ENCODE measurements at places on chromosomes 4 and X.

GRCh38 chrX:123860983-123861382 is 1.1 kb downstream of the XIAP start:
- DNase-seq: no peak

- no peak for DNase-seq
Observed at GRCh38 chrX:108511721-108512120, 72.1 kb downstream of the COL4A5 start.

- DNase-seq: peak; percentile 47
Observed at GRCh38 chr4:23373261-23373660, 516.6 kb downstream of the PPARGC1A start.

DNA sequence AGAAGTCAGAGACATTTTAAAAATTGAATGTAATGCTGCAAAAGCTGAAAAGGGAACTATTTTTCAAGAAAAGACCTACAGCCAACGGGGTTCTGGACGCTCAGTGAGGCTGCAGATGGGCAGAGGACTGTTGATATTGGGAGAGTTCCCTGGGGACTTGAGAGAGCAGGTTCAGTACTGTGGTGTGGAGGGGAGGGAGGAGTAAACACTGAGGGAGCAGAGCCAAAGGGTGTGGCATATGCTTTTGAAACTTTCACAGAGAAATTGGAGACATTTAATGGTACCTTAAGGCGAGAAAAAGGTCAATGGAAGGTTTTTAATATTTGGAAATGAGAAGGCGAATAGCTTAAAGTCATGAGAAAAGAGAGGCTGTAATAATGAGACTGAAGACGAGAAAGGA is 62.2 kb upstream of the GPM6A start:
- DNase-seq: no peak

DNA sequence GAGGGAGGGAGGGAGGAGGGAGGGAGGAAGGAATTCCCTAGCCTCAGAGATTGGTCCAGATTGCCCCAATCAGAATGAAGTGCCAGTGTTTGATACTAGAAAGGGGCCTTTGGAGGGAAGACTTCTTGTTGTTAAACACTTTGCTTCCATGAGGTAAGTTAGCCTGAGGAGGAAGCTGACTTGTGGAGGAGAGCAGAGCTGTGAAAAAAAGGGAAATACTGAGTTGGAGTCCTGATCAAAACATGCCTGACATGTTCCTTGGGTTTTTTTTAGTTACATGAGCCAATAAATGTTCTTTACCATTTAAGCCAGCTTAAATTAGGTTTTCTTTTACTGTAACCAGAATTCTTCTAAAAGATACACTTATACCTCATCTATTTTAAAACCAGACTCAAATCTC is 57.6 kb downstream of the GSX2 start:
- no peak for DNase-seq

DNA sequence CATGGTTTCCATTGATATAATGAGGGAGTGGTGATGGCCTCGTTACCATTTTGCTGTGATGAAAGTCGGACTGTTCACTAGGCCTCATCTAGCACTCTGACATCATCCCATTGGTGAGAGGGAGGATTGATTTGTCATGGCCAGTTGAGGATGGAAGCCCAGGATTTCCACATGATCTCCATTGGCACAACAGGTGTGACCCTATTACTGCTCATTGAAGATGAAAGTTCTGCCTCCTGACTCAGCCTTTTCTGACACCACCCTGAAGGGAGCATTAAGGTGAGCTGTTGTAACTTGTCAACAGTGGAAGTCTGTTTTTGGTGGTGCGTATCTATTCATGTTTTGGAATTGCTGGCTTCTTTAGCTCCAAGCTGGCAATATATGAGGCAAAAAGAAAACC is 144.2 kb downstream of the PABPC4L start:
- no peak for DNase-seq

GRCh38 chrX:31179203-31179602 is 107.4 kb upstream of the FTHL17 start:
- no peak for DNase-seq

- no peak for DNase-seq
Observed at GRCh38 chrX:18537068-18537467, 111.7 kb downstream of the CDKL5 start.

DNA sequence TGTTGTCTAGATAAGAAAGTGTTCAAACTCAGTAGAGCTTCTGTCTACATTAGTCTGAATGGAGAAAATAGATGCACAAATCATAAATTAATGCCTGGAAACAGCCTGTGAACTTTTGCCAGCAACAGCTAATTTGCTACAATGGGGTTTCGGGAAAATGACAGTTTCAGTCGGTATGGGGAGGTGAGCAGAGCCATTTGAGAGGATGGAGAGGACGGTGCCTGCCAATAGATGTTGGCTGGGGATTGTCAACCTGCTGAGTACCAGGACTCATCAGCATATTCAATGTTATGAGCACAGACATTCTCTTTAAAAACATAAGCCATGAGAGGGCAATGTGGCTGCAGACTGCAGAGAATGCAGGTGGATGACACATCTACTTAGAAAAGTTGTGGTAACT is 230.3 kb upstream of the PCDH18 start:
- DNase-seq: no peak

GRCh38 chrX:24643116-24643515 is 4.0 kb downstream of the PCYT1B start:
- no peak for DNase-seq

- DNase-seq: no peak
Observed at GRCh38 chrX:124127496-124127895, 166.0 kb downstream of the STAG2 start.

DNA sequence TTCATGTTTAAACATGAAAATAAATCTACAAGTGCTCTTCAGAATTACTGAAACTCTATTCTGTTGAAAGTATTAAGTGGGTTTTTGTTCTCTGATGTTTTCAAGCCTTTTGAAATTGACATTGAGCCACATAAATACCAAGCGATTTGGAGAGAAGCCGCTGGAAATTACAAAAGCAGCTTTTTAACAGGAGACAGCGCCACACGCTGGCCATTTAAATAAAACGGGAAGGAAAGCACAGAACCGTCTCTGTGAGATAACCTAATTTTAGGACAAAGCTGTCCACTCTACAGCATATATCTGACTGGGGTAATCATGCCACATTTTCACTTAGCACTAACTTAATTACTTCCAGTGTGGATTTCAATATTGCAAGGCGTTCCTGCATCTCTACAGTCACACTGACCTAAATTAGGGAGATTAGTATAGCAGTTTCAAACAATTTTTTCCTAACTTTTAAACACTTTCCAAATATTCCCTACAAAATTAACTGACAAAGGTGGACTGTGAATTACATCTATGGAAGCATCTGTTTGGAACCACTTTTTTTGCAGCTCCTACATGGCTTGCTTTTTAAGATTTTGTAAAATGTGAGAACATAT is 6.8 kb upstream of the ANOS1 start:
- no peak for DNase-seq

- DNase-seq: no peak
Observed at GRCh38 chr4:104507112-104507511, 12.4 kb upstream of the CXXC4 start.

DNA sequence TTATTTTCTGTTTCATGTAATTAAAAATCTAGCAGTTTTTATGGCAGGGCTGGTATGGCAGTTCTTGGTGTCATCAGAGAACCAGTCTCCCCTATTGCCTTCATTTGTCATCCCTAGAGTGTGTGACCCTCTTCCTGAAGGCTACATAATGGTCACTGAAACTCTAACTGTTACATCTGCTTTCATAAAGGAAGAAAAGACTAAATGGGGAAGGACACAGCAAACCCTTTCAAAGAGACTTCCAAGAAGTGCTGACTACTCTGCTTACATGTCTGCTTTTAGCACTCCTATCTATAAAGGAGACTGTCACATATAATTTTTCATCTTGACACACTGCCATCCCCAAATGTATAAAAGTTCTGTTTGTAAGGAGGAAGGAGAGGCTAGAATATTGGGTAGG is 105.9 kb upstream of the DIAPH2 start:
- no peak for DNase-seq

Measured in Right ventricle myocardium superior (tissue), 1 donor.